ENCODE measurements at places on chromosomes 7 and 10. TPM values are rescaled to one million over a fixed set of nuclear protein-coding genes. Genes with fewer than 3 reads are reported as not detected.

Gene ZWINT
- 28.0 TPM for total RNA-seq

Gene GPER1
- 2.6 TPM for total RNA-seq

- no peak for DNase-seq
Measured at GRCh38 chr7:2566890-2567678, 8.3 kb downstream of the IQCE start.

- peak; percentile 75 for DNase-seq
Measured at GRCh38 chr7:87416682-87417587, 58.5 kb downstream of the ABCB4 start.

- DNase-seq: no peak
Measured at GRCh38 chr7:147659036-147659995, 931.2 kb upstream of the C7orf33 start.

GRCh38 chr7:77580762-77581350 is 43.8 kb downstream of the PTPN12 start:
- peak; percentile 76 for DNase-seq
